Stimulated activated CD4-positive, alpha-beta T cell treated with anti-CD3 and anti-CD28 coated beads, Interleukin-12 subunit alpha, Interleukin-12 subunit beta, amount 100 ng/mL, for 48 hours (primary cell): ENCODE measurements at places on chromosomes 16 and 17.
A peak's percentile ranks its signal among the peaks of the same experiment; 100 is the strongest.

DNA sequence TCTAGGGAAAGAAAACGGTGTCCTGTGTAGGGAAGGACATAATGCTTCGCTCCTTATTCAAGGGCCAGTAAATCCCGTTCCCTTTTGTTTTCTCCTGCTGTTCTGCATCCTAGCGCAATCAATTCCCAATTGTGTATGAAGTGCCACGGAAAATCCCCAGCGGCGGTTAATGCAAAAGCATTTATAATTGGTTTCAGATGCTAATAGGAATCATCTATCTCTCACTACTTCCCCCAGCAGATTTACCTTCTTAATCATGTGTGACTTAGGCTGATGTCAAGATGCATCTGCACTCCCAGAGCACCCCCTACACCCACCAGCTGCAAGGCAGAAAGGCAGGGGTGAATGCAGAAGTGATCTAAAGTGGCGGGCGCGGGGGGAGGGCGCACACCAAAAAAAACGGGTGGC lies 32.7 kb upstream of the SSTR2 start:
- no peak for DNase-seq

GRCh38 chr16:15879255-15879811 lies 9.1 kb downstream of the CEP20 start:
- DNase-seq, result no peak

- DNase-seq, result no peak
These were observed 36.7 kb downstream of the HNF1B start for GRCh38 chr17:37708008-37708615.

DNA sequence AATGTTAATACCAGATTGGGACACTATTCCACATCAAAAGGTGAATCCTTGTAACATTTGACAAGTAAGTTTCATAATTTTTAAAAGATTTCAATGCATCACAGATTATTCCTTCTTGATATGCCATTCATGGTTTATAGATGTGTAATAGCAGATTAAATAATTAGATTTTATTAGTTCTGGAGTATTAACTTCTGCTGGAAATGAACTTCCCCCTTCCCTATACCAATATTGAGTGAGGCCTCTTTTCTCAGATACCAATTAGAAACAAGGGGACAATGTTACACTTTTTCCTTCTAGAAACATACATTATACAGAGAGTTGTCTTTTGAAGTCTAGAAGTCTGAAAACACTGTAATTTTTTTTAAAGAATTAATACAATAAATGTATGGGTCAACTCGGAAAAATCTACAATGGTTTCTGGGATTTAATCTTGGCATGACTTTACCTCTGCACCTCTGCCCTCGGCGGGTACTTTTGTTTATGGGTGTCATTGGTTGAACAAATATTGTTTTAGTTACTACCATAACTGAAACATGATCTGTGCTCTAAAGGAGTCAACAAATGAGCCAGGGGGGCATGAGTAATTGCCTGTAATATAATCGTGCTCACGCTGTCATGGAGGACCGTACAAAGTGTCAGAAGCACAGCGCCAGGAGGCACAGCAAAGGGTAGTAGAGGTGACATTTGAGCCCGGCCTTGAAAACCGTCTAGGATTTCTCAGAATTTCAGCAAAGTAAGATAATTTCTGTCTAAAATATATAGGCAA lies 8.2 kb downstream of the LRRC37B start:
- no peak for DNase-seq

DNA sequence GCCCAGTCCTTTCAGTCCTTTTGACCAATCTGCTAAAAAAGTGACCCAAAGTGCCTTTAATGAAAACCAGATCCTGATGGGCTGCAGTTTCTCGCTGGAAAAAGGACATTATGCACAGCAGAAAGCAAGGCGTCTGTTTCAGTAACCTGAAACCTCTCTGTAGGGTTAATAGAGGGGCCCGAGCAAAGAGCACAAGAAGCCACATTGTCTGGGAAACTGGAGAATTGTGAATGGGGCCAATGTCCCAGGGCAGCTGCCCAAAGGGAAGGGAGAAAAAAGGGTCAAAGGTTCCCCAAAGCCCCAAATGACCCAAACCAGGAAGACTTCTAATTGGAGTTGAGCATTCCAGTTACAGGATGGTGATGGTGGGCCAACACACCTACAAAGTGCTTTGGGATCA lies 3.0 kb downstream of the OTOA start:
- DNase-seq, result no peak

GRCh38 chr17:62706598-62707424 lies 79.3 kb downstream of the MRC2 start:
- no peak for DNase-seq

- DNase-seq, result no peak
These were observed 59.2 kb downstream of the CDK5R1 start for GRCh38 chr17:32546031-32546444.

DNA sequence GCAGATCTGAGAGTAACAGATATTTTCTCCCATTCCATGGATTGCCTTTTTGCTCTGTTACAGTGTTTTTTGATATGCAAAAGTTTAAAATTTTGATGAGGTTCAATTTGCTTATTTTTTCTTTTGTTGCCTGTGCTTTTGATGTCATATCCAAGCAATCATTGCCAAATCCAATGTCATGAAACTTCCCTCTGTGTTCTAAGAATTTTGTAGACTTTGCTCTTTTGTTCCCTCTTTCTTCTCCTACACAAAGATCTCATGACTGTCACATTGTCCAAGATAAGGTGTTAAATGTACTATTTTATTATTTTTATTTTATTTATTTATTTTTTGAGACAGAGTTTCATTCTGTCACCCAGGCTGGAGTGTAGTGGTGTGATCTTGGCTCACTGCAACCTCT lies 18.9 kb upstream of the KCNH6 start:
- DNase-seq, result no peak

GRCh38 chr16:67486805-67487204 lies 3.5 kb upstream of the AGRP start:
- DNase-seq, result no peak

DNA sequence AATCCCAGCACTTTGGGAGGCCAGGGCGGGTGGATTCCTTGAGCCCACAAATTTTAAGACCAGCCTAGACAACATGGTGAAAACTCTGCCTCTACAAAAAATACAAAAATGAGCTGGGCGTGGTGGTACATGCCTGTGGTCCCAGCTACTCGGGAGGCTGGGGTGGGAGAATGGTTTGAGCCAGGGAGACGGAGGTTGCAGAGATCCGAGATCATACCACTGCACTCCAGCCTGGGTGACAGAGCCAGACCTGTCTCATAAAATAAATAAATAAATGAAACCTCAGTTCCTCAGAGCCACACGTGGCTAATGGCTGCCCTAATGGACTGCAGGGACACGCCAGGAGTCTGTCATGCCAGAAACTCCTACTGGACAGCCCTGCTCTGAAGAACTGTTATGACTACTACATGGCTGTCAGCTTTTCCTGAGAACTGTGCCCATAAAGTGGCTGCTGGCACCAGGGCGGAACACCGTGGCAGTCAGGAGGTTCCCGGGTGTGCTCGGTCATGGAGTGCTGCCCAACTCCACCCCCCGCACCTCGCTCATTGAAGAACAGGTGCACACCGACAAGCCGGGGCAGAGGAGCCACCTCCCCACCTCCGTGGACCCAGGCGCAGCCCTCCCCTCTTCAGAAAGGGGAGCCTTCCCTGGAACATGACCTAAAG lies 4.3 kb downstream of the TMEM11 start:
- no peak for DNase-seq

DNA sequence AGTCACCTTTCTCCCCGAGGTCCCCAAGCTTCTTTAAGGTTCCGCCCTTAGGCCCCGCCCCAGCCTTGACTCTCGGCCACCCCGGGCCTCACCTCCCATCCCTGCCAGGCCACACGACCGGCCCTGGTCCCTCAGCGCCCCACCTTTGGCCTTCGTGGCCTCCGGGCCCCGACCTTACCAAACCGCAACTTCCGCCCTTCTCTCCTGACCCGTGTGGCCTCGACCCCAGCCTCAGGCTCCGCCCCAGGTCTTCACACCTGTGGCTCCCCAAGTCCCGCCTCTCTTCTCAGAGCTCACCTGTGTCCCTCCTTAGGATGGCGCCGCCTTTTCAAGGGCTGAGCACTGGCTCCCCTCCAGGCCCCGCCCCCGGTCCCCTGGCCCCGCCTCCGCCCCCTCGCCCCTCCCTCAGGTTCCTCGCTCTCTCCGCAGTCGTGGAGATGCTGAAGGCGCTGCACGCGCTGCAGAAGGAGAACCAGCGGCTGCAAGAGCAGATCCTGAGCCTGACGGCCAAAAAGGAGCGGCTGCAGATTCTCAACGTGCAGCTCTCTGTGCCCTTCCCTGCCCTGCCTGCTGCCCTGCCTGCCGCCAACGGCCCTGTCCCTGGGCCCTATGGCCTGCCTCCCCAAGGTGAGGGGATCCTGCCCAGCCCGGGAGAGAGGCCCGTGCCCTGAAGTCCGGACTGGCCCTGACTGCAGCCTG lies 10.0 kb upstream of the CISD3 start:
- DNase-seq, result no peak

DNA sequence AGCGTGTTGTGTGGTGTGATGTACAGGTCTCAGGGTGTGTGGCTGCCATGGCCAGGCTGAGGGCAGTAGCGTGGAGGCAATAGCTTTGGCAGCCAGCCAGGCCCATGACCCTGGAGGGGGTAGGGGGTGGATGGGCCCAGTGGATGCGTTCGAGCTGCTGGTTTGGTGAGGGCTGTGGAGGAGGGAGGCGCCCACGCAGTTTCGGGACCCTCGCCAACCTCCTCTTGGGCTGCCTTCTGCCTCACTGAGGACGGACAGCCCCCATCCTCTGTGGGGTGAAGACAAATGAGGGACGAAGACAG lies 238.6 kb upstream of the GSE1 start:
- DNase-seq, result no peak

DNA sequence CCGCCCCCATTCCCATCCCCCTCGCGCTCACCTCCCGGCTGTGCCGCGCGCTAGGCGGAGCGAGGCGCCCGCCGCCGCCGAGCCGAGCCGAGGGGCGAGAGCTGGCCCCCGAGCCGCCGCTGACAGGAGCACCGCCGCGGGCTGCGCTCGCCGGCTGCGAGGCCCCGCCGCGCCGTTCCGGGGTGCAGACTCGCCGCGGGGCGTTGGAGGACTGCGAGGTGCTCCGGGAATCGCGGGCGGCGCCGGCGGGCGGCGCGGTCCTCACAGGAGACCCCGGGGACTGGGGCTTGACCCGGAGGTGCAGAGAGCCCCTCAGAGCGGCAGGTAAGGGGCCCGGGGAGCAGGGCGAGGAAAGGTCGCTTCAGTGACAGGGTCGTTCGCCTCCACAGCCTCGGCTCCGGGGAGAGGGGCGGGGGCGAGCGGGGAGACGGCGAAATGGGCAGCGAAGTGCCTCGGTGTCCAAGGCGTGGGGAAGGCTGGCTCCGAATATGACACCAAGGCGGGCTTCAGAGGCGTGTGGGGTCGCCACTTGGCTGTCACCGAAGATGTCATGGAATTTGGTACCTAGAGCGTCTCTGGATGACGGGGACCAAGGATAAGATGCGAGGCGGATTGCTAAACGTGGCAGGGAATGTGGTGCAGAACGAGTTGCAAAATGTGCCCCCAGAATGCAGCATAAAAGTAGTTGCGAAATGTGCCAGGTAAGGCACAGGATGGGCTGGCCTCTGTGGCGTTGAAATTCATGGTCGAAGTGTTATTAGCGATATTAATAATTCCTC lies 580 bp downstream of the TANC2 start:
- no peak for DNase-seq

- no peak for DNase-seq
These were observed 8.9 kb upstream of the ABAT start for GRCh38 chr16:8665529-8665928.

GRCh38 chr17:71440513-71440912 lies 680.3 kb upstream of the SOX9 start:
- no peak for DNase-seq

DNA sequence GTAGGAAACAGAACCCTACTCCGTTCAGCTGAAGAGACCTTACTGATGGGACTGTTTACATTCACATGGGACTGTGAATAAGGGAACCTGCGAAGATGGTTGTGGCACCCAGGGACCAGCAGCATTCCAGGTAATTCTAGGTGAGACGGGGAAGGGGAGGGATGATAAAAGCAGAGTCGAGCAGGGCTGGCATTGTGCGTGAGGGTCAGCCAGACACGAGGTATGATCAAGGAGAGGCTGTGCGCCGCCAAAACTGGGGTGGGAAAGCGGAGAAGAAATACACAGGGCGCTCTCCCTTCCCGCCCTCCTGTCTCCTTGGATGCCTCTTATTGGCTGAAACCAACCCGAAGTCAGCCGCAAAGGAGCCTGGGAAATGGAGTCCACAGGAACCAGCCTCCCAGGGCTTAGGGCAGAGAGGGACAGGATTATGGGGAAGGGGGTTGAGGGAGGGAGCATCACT lies 38.4 kb upstream of the CSNK2A2 start:
- DNase-seq, result peak; percentile 29

DNA sequence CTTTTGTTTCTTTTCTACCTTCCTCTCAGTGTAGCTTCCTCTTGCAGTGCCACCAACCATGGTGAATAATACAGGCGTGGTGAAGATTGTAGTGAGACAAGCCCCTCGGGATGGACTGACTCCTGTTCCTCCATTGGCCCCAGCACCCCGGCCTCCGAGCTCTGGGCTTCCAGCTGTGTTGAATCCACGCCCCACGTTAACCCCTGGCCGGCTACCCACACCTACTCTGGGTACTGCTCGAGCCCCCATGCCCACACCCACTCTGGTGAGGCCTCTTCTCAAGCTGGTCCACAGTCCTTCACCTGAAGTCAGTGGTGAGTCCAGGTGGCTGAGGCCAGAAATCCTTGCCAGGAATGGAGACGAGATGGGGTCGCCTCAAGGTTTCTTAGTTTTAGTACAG lies 23.9 kb downstream of the SRCAP start:
- no peak for DNase-seq

DNA sequence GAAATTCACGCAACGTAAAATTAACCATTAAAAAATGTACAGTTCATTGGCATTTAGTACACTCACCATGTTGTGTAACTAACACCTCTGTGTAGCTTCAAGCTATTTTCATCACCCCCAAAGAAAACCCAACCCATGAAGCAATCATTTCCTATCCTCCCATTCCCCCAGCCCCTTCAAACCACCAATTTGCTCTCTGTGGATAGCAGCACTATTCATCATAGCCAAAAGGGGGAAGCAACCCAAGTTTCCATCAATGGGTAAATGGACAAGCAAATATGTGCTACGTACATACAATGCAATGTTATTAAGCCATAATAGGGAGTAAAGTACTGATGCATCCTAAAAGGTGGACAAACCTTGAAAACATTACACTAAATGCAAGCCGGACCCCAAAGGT lies 10.9 kb upstream of the KRT222 start:
- DNase-seq, result no peak

- no peak for DNase-seq
These were observed 113.5 kb downstream of the USP22 start for GRCh38 chr17:20929334-20929733.
